T47D (cell line): ENCODE measurements at places on chromosomes 6 and 20.
A peak's percentile ranks its signal among the peaks of the same experiment; 100 is the strongest.

- DNase-seq = peak; percentile 18
These were observed 126.1 kb downstream of the PXDC1 start for GRCh38 chr6:3625149-3625979.

DNA sequence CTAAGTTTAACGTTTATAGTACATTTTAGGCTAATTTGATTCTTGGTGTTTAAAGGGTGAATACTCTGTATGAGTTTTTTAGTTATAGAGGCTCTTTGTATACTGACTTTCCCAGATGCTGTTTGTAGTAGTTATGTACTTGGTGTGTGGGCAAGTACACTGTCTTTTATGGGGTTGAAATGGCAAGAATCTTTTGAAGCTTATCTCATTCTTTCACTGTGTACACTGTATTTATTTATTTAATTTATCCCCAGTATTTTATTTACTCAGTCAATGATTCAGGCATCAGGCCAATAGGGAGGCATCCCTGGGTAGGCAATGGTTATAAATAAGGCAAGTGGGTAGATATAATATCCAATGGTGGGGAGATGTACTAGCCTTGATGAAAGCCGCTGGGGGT lies 277.0 kb upstream of the PTCHD4 start:
- DNase-seq = no peak

GRCh38 chr20:51376111-51376510 lies 166.4 kb downstream of the NFATC2 start:
- DNase-seq = no peak

DNA sequence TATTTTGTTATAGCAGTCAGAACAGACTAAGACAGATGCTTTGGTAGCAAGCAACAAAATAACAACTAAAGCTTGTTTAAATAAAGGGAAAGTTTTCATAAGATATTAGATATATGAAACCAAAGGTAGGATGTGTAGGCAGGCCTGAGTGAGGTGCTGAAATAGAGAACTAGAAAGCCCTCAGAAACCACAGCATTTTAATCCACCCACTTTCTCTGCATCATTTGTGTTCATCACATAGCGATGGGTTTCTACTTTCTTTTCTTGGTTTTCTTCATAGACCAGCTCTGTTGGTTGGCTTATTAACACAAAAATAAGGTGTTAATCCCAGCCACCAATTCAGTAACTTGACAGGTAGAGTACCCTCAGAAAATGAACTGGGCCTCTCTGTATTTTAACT lies 58.6 kb downstream of the RPS12 start:
- no peak for DNase-seq

DNA sequence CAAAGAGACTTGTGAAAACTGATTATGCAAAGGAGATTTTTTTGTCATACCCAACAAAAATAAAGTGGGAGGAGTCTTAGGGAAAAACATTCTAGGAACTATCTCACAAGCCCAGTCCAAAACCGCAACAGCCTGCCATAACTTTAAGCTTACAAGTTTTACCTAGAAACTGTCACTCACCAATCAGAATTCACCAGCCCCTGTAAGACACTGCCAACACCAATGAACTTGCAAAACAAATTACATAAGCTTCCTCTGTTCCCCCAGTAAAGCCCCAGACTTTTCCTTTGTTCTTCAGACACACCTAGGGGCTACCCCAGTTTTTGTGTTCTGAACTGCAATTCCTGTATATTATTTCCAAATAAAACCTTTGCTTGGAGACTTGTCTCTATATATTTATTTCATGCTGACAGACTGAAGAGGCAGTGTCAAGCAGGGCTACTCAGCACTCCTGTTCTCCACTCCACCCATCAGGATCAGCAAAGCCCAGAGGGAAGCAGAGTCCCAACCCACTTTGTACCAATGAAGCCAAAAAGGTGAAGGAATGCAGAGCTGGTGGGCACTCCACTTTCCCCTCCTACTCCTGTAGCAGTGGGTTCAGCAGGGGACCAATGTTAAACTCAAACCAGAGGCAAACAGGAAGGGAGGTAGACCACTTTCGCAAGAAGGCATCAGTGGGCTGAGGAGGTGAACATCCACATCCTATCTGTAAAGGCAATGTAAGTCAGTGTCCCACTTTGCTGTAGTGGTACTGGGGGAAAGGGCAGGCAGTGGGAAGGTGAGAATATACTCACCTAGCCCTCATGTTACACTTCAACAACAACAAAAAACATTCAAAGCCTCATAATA lies 142.5 kb upstream of the RUNX2 start:
- DNase-seq = no peak

- DNase-seq = no peak
These were observed 47.6 kb upstream of the PTGIS start for GRCh38 chr20:49615401-49616153.
